Vagina (tissue), 2 donors: ENCODE measurements at places on chromosomes 6 and 20. TPM values are rescaled to one million over a fixed set of nuclear protein-coding genes. Genes with fewer than 3 reads are reported as not detected.

EYA4 gene
- 18.7 TPM for total RNA-seq

PSMB1 gene
- 92.3 TPM for total RNA-seq

MOXD1 gene
- total RNA-seq, result 16.0 TPM

C4A gene
- total RNA-seq, result 31.4 TPM

ZC3H12D gene
- total RNA-seq, result 2.2 TPM

GPLD1 gene
- total RNA-seq, result 15.7 TPM

TRIM10 gene
- total RNA-seq, result not detected

PIGT gene
- 81.0 TPM for total RNA-seq

HLA-DQB1 gene
- 3.2 TPM for total RNA-seq

LPA gene
- 0.49 TPM for total RNA-seq

DNA sequence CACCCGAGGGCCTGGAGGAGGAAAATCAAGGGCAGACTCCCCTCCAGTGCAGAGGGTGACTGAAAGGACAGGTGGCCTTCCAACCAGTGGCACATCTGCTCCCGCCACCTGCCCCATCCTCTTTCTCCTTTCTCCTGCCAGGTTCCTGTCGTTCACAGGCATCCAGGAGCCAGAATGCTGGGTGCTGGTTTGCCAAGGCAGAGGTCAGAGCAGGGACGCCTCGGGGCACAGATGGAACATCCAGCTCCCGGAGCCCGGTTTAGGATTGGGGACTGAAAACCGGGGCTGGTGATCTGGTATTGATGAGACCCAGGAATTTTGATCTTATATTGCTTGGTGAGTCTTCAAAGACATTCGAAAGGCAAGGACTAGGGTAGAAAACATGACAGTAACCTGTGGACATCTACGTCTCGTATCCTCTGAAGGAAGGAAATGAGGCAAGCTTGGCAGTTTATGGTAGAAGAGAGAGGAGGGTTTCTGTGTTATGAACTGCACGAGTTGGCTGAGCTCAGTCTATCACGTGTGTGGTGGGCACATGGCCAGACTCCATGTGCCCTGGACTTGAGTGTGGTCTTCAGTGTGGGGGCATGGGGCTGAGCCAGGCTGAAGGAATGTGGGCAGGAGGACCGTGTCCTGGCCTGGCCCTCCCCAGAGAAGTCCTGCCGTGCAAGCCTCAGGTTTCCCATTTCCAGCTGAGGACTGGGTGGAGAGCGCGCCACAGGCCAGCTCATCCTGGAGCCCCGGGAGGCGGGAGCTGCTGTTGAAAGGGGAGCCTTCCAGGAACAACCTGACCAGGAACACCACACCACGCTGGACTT lies 74.2 kb downstream of the IRF4 start:
- no peaks in the 10 kb centered on the region for H3K36me3 ChIP-seq
- H3K27ac ChIP-seq, result no peak overlapping the region
- H3K4me3 ChIP-seq, result no peak overlapping the region
- no peaks in the 10 kb centered on the region for H3K27me3 ChIP-seq

DNA sequence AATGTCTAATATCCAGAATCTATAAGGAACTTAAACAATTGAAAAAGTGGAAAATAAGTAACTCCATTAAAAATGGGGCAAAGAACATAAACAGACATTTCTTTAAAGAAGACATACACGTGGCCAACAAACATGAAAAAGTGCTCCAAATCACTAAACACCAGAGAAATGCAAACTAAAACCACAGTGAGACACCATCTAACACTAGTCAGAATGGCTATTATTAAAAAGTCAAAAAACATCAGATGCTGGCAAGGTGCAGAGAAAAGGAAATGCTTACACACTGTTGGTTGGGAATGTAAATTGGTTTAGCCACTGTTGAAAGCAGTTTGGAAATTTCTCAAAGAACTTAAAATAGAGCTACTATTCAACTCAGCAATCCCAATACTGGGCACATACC lies 169.2 kb upstream of the MANEA start:
- H3K4me3 ChIP-seq, result no peak overlapping the region
- H3K27ac ChIP-seq, result no peak overlapping the region
- no peaks in the 10 kb centered on the region for H3K27me3 ChIP-seq

DNA sequence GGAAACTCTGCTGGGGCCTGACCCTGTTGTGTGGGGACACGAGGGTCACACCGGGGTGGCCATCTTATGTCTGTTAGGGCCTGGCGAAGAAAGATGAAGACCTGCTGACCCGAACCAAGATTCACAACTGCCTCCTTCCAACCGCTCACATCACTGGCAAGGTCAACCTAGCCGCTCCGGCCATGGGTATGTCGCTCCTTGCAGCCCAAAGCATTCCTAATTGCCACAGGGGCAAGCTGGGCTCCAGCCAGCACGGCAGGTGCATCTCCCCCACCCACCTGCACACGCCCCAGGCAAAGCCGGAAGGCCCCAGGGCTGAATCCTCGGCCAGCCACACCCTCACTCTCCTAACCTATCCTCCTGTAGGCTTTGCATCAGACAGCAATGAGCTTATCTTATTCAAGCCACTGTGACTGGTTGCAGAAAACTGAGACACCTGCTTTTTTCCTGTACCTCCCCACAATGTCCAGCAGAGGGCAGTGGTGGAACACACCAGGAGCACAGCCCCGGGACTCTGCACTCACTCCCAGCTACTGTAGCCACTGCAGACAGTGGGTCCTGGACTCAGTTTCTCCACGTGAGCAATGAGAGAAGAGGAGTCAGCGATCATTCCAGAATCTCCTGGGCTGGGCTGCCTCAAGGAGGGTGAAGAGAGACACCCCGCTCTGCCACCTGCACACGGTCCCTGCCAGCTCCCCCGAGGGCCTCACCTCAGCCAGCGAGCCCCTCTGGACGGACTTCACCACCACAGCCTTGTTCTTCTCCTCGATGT lies 170.2 kb downstream of the PREX1 start:
- H3K4me1 ChIP-seq, result no peaks in the 10 kb centered on the region
- no peak overlapping the region for H3K27ac ChIP-seq
- H3K36me3 ChIP-seq, result no peaks in the 10 kb centered on the region
- no peak for DNase-seq
- no peaks in the 10 kb centered on the region for H3K27me3 ChIP-seq

DNA sequence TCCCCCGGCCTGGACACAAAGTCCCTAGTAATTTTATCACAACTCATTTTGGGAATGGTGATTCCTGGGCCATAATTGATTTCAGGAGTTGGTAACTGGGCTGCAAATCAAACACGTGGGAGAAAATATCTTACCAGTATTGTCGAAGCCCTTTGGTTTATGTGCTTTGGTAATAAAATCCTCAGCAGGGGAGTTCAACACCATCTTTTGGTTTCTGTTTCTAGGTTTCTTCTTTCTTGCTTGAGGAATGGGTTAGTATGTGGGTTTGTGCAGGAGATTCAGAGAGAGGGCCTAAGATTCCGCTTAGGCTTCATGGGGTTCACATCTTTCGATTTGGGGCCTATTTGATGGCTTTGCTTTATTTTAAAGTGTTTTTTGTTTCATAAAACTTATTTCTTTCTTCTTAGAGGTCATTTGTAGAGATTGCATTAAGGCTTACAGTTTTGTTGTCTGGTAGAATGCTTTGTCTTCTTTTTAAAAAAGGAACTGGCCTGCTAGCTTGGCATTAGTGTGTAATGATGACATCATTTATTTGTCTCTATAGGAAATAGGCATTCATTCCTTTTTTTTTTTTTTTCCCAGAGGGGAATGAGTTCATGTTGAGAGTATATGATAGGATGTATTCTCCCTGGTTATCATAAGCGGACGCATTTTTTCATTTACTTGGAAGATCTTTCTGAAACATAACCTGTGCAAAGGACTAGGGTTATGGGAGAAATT lies 45.8 kb downstream of the CYP24A1 start:
- H3K27ac ChIP-seq, result no peak overlapping the region
- H3K27me3 ChIP-seq, result no peaks in the 10 kb centered on the region
- H3K36me3 ChIP-seq, result no peaks in the 10 kb centered on the region

GRCh38 chr6:106702046-106702445 lies 72.7 kb downstream of the QRSL1 start:
- H3K4me3 ChIP-seq, result no peak overlapping the region
- no peak overlapping the region for H3K27ac ChIP-seq
- H3K27me3 ChIP-seq, result no peaks in the 10 kb centered on the region
- no peaks in the 10 kb centered on the region for H3K4me1 ChIP-seq
- no peak for DNase-seq
- H3K36me3 ChIP-seq, result no peaks in the 10 kb centered on the region

GRCh38 chr20:47778398-47779354 lies 6.6 kb downstream of the SULF2 start:
- DNase-seq, result no peak
- peaks cover 59% of the 10 kb centered on the region for H3K4me1 ChIP-seq
- no peaks in the 10 kb centered on the region for H3K27me3 ChIP-seq

GRCh38 chr6:19333936-19334335 lies 503.2 kb upstream of the ID4 start:
- H3K36me3 ChIP-seq, result no peaks in the 10 kb centered on the region
- H3K27me3 ChIP-seq, result no peaks in the 10 kb centered on the region
- H3K27ac ChIP-seq, result no peak overlapping the region
- H3K4me3 ChIP-seq, result no peak overlapping the region
- DNase-seq, result no peak

DNA sequence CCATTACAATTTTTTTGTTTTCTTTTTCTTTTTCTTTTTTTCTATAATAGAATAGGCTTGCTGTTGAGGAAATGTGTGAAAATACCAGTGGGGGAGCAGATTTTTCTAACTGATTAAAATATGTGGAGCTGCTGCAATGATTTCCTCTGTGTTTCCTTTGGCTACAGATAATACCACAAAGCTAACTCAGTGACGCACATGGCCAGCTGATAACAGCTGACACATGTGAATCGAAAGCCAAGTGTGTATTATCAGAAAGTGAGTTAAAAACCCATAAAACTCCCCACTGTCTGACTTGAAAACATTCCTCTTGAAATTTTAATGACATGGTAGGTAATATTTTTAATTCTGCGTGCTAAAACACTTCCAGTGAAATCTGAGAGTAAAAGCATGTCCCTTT lies 70.8 kb upstream of the AHI1 start:
- no peak overlapping the region for H3K27ac ChIP-seq
- no peaks in the 10 kb centered on the region for H3K4me1 ChIP-seq
- H3K27me3 ChIP-seq, result no peaks in the 10 kb centered on the region
- H3K36me3 ChIP-seq, result no peaks in the 10 kb centered on the region

- H3K4me1 ChIP-seq, result no peaks in the 10 kb centered on the region
- H3K27ac ChIP-seq, result no peak overlapping the region
- H3K27me3 ChIP-seq, result no peaks in the 10 kb centered on the region
Observed at GRCh38 chr6:83354747-83355146, 76.1 kb downstream of the ME1 start.

DNA sequence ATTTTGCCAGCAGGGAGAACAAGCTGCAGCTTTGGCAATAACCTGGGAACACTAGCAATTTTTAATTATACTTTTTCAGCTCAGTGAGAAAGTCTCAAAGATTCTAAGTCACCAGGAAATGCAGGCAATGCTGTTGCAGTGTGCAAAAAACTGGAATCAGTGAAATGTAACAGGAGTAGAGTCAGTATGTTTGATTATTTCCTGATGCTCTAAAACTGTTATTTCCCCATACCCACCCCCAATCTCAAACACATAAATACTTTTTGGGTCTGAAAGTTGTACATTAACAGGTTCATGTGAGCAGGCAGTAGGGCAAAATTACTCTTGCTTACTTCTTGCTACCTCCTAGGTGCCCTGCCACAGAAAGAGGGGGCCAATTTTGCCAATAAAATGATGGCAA lies 65.4 kb upstream of the BEND6 start:
- DNase-seq, result no peak
- H3K4me1 ChIP-seq, result peaks cover 11% of the 10 kb centered on the region
- no peak overlapping the region for H3K27ac ChIP-seq
- H3K36me3 ChIP-seq, result no peaks in the 10 kb centered on the region
- H3K4me3 ChIP-seq, result no peak overlapping the region

- H3K4me1 ChIP-seq, result peaks cover 4% of the 10 kb centered on the region
- no peak overlapping the region for H3K27ac ChIP-seq
- H3K27me3 ChIP-seq, result no peaks in the 10 kb centered on the region
- H3K4me3 ChIP-seq, result no peak overlapping the region
Observed at GRCh38 chr20:56653211-56653610, 24.1 kb downstream of the TFAP2C start.

DNA sequence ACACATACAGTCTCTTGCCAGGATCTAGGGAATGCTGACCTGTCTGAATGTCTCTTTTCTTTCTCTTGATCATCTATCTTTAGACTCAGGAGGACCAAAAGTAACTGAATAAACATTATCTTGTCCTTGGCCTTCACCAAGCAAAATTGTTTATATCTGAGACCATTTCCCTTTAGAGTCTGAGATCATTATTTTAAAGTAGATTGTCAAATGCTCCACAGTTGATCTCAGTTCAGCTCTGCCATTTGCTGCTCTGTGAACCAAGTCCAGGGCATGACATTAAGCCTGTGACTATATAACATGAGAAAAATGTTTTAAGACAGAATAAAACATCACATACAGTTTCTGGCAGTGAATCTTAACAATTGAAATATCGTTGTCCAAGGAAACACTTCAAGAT lies 148.3 kb upstream of the NRSN1 start:
- no peak overlapping the region for H3K4me3 ChIP-seq
- no peaks in the 10 kb centered on the region for H3K27me3 ChIP-seq
- no peak for DNase-seq
- H3K4me1 ChIP-seq, result no peaks in the 10 kb centered on the region
- no peak overlapping the region for H3K27ac ChIP-seq
- H3K36me3 ChIP-seq, result no peaks in the 10 kb centered on the region

DNA sequence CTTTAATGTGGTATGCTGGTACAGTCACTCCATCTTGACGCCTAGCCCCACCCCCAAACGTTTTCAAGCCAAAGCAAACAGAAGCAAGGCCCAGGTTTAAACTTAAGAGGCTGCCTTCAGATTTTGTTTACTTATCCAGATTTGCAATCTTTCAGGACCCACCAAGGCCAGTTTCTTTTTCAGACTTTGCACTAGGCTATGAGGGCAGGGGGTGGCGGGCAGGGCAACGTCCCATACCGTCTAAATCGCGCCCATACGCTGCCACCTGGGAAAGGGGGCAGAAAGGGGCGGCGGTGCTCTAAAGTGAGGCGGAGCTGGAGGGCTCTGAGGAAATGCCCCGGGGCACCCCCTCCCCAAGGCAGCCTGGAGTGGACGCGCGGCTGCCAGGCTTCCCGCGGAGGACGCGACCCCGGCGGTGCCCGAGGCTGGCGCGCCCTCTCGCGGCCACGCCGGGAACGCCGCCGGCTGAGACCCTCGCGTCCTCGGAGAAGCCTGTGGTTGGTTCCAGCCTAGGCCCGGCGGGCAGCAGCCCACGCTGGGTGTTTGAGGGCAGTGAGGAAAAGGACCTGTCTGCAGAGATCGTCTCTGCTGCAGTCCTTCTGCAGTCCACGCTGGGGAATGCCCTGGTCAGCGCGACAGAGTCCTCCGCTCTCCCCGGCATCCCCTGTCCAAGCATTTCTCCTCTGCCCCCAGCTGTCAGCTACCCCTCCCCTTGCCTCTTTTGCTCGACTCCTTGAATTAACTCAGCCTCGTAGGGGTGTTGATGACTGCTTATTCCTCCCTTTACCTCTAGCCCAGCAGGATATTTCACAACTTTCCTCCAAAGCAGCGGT lies 129.2 kb upstream of the PRND start:
- peak overlapping the region; percentile 47 for H3K4me3 ChIP-seq
- peak; percentile 61 for DNase-seq
- H3K27me3 ChIP-seq, result no peaks in the 10 kb centered on the region

DNA sequence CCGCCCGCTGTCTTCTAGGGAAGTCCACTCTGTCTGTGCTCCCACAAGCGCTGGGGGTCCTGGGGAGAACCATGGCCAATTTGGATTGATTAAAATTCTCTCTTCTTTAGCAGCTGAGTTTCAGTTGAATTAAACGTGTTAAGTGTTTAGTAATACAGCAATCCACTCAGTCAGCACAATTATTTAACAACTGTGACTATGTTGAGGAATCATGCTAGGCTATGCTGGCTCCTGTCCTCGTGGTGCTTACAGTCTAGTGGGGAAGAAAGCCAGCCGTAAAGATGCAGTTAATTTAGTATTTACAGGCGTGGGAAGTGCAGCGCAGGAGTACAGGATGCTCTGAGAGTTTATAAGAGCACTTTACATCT lies 88.9 kb upstream of the FOXP4 start:
- H3K36me3 ChIP-seq, result no peaks in the 10 kb centered on the region
- no peak for DNase-seq
- no peaks in the 10 kb centered on the region for H3K27me3 ChIP-seq
- no peak overlapping the region for H3K27ac ChIP-seq
- H3K4me1 ChIP-seq, result no peaks in the 10 kb centered on the region
